ENCODE measurements at places on chromosomes 13 and 19. TPM values are rescaled to one million over a fixed set of nuclear protein-coding genes. Genes with fewer than 3 reads are reported as not detected.

Gene ADGRE2
- 1.1 TPM for total RNA-seq

GRCh38 chr13:100523981-100524386 is 64.6 kb downstream of the GGACT start:
- DNase-seq = peak; percentile 26

- peak; percentile 38 for DNase-seq
Measured at GRCh38 chr13:114096811-114097211, 35.6 kb downstream of the RASA3 start.

GRCh38 chr13:95226476-95226875 is 74.8 kb downstream of the ABCC4 start:
- DNase-seq = no peak

DNA sequence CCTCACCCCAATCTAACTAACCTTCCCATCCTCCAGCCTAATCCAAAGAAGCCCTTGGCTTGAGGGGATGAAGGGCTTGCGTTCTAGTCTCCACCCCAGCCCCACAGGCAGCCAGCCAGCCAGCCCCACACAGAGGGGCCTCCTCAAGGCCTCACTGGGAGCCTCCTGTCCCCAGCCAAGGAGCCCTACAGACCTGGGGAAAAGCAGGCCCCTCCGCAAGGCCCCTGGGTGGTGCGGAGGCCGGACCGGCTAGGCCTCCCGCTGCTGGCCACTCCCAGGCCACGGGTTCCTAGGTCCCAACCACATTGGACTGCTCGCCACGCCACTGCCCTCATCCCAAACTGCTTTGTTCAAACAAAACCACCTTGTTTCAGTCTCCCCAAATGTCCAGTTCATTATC is 78.0 kb downstream of the ZIC5 start:
- DNase-seq = no peak

DNA sequence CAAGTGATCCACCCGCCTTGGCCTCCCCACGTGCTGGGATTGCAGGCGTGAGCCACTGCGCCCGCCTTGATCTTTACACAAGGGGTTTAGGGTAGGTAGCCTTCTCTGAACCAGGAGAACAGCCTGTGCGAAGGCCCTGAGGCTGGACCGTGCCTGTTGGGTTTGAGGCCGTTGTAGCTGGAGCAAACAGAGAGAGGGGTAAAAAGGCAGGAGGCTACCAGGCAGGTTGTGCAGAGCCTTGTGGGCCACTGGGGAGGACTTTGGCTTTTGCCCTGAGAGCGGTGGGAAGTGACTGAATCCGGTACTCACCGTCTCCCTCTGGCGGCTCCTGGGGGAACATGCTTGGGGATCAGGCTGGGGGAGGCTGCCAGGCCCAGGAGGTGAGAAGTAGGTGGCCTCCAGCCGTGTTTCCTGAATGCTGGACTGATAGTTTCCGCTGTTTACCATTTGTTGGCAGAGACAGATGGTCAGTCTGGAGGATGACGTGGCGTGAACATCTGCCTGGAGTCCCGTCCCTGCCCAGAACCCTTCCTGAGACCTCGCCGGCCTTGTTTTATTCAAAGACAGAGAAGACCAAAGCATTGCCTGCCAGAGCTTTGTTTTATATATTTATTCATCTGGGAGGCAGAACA is 24.6 kb downstream of the SPC24 start:
- DNase-seq = peak; percentile 86

- DNase-seq = no peak
Measured at GRCh38 chr13:96946709-96947311, 47.5 kb downstream of the OXGR1 start.

- DNase-seq = peak; percentile 81
Measured at GRCh38 chr19:18742838-18743783, 48.0 kb downstream of the COMP start.

GRCh38 chr13:26951581-26952177 is 191.1 kb upstream of the GPR12 start:
- no peak for DNase-seq

Gene PRDX2
- 859 TPM for total RNA-seq

Measured in right atrium auricular region (tissue), 2 donors.